ENCODE measurements at places on chromosomes 7 and 10.

DNA sequence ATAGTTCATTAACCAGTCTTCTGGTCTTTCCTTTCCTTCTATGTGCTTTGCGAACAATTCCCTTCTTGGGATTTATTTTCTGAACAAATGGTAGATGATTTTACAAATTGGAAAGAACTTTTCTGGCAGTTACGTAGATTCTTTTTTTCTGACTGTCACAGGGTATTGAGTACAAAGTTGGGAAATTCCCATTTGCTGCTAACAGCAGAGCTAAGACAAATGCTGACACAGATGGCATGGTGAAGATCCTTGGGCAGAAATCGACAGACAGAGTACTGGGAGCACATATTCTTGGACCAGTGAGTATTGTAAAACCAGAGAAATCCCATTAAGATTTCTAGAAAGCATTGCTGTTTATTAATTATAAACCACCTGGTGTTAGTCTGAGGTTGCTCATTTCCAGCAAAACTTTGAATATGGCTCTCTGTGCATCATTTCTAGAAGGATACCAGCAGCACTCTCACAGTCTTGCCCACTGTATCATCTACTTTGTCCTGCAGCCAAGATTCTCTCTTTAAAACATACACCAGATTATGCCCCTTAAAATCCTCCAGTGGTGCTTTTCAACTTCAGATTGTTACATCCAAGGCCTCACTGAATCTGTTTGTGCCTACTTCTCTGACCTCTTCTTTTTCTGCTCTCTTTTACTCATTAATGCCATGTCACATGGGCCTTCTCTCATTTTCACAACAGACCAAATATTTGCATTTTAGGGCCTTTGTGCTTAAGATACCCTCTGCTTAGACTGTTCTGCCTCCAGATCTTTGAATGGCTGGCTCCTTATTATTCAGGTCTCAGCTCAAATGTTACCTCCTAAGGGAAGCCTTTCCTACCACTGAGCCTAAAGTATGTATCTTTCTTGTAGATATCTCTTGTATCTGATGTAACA lies 27.0 kb downstream of the DLD start:
- DNase-seq = no peak

DNA sequence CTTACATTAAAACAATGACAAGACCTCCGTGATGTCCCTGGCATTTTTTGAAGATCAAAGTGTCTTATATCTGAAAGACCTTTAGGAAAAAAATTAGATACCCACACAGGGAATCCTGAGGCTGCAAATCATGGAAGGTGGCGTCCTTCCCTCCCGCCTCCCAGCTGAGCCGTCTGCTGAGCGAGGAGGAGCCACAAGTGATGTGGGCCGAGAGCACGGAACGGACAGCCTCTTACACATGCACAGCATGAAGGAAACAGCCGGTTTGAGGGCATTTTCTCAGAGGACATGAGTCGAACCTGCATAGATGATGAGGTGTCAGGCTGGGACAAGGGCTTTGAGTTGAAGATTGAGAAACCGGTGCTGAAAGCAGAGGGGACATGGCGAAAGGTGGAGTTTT lies 163.3 kb downstream of the ADARB2 start:
- DNase-seq = no peak

DNA sequence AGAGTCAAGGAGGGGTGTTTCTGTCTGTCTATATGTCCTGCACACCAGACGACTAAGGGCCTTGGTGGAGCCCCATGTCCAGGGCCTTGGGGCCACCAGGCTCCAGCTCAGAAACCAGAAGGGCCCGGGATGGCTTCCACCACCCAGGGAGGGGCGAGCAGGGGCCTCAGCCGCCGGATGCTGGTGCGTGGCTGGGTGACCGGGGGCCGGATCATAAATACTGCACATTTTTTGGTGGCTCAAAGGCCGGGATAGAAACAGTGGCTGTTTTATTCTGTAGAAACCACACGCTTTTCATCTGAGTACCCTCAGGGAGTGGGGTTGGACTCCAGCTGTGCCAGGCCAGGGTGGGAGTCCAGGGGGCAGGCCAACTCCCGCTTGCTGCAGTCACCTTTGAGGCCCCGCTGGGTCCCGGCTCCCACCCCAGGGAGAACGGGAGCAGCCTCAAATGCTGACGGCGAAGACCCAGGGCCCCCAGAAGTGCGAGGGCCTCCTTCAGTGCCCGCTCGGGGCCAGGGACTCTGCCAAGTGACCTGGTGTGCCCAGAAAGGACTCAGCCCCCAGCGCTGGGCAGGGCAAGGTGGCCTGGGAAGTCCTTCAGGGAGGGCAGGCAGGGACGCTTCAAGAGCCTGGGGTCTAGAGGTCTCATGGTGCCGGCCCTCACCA lies 28.2 kb downstream of the PDGFA start:
- DNase-seq = no peak

DNA sequence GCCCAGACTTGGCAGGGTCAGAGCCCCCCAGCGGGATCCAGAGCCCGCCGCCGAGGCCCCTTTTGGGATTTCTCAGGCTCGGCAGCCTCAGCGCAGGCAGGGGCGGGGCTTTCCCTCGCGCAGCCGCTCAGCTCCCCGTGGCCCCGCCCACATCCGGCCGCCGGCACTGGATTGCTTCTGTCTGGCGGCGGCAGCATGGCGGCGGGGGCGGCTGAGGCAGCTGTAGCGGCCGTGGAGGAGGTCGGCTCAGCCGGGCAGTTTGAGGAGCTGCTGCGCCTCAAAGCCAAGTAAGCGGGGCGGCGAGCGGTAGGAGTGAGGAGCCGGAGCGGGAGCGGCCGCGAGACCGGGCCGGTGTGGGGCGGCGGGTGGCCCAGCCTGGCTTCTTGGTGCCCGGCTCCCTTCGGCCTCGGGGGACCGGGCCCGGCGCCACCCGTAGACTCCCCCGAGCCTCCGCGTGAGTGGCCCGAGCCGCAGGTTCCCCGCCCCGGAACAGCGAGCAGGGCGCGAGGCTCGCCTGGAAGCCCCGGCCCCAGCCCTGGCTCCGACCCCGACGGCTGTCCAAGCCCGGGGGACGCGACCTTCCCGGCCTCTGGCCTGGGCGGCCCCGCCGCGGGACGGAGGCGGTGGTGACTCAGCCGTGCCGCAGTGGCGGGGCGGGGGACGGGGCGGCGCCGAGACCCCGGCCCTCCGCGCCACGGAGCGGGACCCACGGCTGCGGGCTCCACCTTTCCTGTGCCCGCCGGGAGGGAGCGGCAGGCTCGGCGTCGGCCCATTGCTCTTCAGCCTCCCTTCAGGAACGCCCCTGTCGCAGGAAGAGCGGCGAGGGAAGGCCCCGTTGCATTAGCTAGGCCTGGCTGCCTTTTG lies at the start of gene GLRX3:
TSS of gene GLRX3 (plus strand) at position 166 of the 864 bp plus-strand sequence. CDS start at position 196, 30 bp downstream.
- peak; percentile 90 for DNase-seq

Data from activated T-cell treated with anti-CD3 and anti-CD28 coated beads, Interleukin-2, amount 50 U/mL, for 1 hour (primary cell).